ENCODE measurements at places on chromosomes 7 and 10. TPM values are rescaled to one million over a fixed set of nuclear protein-coding genes. Genes with fewer than 3 reads are reported as not detected.

DNA sequence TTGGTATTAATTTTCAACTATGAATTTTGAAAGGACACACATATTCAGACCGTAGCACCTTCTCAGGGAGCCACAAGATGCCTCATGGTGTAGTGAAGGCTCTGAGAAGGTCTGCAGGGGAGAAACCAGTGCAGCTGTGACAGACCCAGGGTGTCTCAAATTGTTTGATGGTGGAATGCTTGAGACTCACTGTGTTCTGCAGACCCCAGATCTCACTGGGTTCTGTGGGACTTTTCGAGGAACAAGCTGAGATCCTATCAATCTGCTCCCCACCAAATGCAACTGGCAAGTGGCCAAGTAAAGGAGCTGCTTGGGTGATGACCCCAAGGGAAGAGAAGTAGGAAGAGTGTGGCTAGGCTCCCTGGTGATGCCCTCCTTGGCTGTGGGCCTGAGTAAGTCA lies 130.5 kb upstream of the UNC5B start:
- no peak for DNase-seq

Gene TMEM178B
- total RNA-seq, result 45.0 TPM

Gene SRI
- total RNA-seq, result 66.8 TPM

Gene PNLIPRP2
- not detected for total RNA-seq

Gene GHRHR
- not detected for total RNA-seq

Gene CD36
- 1,411 TPM for total RNA-seq

GRCh38 chr10:5284311-5285057 lies 80.3 kb upstream of the UCN3 start:
- no peak for DNase-seq

Measured in heart right ventricle (tissue), 16 donors.